ENCODE measurements at places on chromosomes 6 and 20.

- no peak for DNase-seq
These were observed 987 bp downstream of the ADISSP start for GRCh38 chr20:3766422-3767109.

DNA sequence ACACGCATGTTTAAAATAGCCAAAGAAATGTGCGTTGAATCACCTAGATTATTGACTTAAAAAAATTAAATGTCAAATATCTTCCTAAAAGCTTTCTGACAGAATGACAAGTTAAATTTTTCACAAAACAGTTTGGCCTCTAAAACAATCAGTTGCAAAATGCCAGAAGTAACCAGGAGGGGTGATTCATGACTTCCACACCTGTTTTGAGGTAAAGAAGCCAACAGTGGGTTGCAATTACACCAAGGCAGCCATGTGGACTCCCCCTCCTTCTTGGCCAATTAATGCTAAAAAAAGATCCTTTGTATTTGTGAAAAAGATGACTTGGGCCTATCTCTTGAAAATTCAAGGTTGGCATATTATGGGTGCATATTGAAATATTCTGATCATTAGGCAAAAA lies 424.8 kb downstream of the CBLN4 start:
- no peak for DNase-seq

GRCh38 chr6:116465246-116465645 lies 4.1 kb downstream of the CALHM6 start:
- no peak for DNase-seq

DNA sequence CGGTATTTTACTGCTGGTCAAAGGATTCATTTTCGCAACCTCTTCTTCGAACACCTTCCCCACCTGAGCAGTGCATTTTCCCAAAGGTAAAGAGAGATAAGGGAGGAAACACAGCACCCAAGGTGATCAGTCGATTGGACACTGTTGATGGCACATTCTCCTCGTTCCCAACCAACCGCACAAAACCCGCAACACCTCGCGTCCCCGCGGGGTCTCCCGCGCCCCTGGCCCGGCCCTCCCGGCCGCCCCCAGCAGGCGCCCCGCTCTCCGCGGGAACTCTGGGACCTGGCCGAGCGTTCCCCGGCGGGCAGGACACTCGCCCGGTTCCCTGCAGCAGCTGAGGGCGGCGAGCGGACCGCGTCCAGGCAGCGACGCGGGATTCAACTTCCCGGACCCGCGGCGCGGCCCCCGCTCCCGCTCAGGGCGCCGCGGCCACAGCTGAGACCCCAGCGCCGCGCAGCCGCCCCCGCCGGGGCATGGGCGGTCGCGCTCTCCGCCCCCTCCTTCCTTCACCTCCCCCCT lies 506 bp downstream of the RGS17 start:
- no peak for DNase-seq

DNA sequence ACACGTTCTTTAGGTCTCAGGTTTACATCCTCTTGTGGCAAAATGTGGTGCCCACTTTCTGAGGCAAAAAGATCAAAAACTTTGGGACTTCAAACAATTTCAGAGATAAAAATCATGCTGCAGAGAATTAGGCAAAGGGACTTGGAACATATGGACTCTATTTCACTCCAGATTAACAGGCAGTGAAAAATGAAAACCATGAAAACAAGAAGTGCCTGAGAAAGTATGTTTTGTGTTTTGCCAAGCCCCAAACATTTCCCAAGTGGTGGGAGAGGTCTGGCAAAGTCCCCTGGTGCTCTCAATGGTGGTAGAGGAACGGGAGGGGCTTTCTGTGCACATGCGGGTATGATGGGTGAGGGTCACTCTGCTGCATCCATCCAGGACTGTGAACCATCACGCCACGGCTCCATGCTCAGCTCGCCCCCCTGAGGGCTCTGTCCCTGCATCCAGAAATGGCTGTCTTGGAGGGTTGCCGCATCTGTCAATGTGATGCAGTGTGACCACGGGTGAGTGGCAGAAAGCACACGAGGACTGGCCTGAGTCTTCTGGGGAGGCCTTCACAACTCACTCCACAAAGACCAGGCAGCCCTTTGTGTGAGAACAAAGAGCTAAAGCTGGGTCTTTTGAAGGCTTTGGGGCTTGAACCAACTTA lies 43.2 kb upstream of the TBC1D7 start:
- DNase-seq = no peak

- DNase-seq = no peak
These were observed 147.0 kb downstream of the SYNDIG1 start for GRCh38 chr20:24616258-24617079.

DNA sequence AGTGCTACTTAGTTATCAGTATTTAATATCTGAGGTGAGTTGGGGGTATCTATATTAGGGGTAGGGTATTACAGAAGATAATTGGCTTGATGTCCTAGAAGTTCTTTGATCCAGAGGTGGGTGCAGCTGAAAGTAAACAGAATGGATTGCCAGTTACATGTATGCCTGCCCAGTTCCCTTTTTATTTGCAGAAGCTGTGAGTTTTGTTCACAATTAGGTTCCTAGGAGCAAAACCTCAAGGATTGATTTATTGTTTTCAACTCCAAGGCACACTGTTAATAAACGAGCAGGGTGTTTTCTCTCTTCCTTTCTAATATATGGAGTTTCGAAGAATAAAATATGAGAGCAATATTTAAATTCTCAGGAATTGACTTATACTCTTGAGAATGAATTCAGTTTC lies 129.0 kb downstream of the SULF2 start:
- DNase-seq = no peak

All from fibroblast of skin of left biceps (primary cell).